ENCODE measurements at places on chromosomes 2 and 18.

DNA sequence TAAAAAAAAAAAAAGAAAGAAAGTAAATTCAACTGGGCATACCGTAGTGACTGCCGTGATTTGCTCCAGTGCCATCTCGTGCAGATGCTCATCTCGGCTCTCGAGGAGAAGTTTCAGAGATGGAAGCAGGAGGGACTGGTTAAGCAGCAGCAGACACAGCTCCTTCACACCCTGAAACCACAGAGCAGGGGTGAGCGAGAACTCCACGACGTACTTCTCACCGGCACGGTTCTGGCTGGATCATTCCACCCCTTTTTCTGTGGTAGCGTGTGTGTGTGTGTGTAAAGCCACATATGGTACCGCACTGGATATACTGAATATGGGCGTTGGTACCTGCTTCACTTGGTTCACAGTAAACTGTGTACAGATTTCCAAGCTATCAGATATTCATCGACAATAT is 382.2 kb downstream of the NBAS start:
- no peak for DNase-seq

GRCh38 chr2:68768461-68768860 is 33.9 kb downstream of the ARHGAP25 start:
- no peak for DNase-seq

- DNase-seq = no peak
Observed at GRCh38 chr2:32342801-32343200, 14.0 kb upstream of the BIRC6 start.

GRCh38 chr2:166632616-166633015 is 138.6 kb upstream of the SCN7A start:
- no peak for DNase-seq

DNA sequence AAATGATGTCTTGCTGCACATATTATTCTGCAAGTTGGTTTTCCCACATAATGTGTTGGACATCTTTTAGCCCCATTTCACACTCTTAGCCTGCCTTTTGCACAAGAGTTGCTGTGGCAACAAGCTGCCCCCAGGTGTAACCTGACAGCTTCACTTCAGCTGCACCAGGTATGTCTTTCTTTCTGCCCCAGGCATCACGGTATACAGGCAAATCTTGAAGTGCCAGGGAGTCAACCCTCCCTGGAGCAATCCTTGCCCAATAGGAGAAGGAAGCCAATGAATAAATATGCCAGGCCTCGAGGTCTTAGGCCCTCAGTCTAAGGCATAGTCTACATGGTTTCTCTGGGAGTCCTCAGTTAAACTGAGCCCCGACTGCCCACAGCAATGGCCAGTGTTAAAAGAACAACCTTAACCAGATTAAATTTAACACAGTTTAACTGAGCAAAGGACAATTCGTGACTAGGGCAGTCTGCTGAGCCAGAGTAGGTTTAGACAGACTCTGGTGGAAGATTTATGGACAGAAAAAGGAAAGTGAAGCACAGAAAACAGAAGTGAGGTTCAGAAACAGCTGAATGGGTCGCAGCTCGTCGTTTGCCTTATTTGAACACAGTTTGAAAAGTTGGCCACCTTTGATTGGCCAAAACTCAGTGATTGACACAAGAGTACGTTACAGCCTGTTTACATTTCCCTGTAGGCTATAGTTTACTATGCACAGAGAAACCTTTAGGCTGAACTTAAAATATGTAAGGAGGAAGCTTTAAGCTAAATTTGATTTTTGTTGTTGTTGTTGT is 32.0 kb upstream of the C1QL2 start:
- no peak for DNase-seq

GRCh38 chr18:37055137-37055802 is 226.3 kb downstream of the KIAA1328 start:
- DNase-seq = no peak

DNA sequence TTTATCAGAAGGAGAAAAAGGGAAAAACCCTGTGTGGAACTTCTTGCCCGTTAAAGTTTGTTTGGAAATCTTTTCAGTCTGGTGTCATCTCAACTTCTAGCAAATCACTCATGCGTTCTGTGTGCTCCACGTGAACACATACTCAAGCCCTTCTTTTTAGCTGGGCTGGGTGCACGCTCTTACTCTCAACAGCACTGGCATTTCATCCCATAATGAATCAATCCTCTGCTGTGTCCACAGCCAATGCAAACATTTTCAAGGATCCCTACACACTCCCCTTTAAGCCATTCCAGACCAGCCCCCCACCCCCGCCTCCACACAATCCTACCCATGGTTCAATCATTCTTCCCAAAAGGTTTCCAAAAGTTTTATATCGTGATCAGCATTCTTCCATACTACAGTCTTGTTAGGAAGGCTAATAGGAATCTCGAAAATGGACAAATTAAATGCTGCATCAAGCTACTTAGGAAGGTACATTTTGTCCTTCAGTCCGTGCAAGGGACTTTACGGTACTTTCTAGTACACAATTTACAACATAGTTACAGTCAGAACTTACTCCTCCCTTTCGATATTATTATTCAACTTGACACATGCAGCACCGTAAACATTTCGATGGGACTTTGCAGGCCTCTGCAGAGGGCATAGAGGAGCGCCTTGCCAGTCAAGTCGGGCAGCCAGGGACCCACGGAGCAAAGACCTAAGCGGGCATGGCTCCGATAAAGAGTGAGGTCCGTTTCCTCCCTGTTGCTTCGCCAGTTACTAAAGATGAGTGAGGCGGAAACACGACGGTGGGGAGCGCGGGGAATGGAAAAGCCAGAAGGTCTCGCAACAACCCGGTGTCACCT is 1.4 kb downstream of the PTGR3 start:
- no peak for DNase-seq

GRCh38 chr2:127864877-127865276 is 6.9 kb upstream of the POLR2D start:
- DNase-seq = no peak

GRCh38 chr18:2642771-2643170 is 12.8 kb upstream of the SMCHD1 start:
- no peak for DNase-seq

DNA sequence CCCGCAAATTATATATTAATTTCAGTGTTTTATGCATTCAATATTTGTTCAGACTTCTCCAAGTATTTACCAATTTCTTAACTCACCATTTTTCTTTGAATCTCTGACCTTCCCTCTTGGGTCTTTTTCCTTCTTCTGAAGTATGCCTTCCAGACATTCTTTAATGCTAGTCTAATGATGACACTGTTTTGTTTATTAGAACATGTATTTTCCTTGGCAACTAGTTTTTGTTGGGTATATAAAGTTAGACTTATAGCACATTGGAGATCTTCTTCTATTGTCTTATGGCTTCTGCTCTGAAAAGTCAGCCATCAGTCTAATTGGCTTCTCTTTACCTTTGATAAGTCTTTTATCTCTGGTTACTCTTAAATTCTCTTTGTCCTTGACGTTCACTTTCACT is 423.2 kb upstream of the NRP2 start:
- DNase-seq = no peak

- no peak for DNase-seq
Observed at GRCh38 chr2:233280114-233280693, 27.4 kb upstream of the SAG start.

- no peak for DNase-seq
Observed at GRCh38 chr2:218798767-218799504, 17.0 kb downstream of the CYP27A1 start.

DNA sequence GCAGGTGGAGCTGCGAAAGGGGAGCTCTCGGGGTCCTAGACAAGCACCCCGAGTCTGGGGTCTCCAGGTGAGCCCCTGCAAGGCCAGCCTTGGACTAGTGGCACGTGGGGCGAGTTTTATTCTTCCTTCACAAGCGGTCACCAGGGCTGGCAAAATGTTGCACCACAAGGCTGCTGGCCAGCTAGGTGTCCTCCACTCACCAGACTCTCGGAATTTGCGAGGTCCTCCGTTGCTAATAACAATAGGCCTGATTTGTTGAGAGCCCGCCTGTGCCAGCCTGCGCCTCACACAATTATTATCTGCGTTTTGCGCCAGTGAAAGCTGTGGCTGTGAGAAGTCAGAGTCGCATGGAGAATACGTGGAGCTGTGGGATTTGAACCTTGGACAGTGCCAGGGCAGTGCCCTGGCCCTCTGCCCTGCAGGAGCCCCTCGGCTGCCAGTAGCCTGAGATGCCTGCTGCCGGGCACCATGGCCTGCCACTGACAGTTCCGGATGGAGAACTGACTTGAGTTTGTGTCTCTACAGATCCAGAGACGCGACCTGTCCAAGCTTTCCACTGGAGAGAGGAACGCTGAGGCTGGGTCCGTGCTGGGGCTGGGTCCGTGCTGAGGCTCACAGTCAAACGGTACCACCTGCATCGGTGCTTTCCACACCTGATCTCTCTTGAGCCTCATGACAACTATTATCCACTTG is 77.6 kb upstream of the ODC1 start:
- no peak for DNase-seq

DNA sequence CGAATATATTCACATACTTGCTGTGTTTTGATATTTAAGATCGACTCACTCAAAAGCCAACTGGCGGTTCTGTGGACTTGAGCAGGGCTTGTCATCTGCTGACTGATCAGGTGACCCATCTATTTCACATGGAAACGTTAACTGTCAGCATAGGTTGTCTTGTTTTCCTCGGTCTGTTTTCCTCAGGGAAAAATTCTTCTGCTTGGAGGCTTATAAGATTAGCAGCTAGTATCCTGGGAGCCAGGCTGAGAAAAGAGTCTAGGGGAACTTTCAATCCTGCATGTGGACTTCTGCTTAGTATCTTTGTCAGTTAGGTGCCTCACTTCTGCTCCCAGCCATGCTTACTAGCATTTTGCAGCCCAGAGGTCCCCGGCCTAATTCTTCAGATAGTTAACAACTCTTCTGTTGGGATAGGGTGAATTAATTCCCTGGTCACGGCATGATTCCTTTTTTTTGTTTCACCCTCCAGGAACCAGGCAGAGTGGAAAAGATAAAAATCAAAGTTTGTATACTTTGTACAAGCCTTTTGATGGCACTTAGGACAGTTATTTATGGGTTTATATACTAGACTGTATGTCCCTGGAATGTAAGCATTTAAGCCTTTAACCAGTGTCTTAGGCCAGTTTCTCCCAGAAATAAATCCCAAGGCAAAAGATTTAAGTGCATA is 226.0 kb downstream of the GULP1 start:
- no peak for DNase-seq

- no peak for DNase-seq
Observed at GRCh38 chr2:135913727-135914365, 37.6 kb upstream of the MCM6 start.

- no peak for DNase-seq
Observed at GRCh38 chr2:158414538-158414937, 42.0 kb downstream of the CCDC148 start.

- peak; percentile 52 for DNase-seq
Observed at GRCh38 chr2:172253190-172254052, 150.7 kb upstream of the DLX2 start.

DNA sequence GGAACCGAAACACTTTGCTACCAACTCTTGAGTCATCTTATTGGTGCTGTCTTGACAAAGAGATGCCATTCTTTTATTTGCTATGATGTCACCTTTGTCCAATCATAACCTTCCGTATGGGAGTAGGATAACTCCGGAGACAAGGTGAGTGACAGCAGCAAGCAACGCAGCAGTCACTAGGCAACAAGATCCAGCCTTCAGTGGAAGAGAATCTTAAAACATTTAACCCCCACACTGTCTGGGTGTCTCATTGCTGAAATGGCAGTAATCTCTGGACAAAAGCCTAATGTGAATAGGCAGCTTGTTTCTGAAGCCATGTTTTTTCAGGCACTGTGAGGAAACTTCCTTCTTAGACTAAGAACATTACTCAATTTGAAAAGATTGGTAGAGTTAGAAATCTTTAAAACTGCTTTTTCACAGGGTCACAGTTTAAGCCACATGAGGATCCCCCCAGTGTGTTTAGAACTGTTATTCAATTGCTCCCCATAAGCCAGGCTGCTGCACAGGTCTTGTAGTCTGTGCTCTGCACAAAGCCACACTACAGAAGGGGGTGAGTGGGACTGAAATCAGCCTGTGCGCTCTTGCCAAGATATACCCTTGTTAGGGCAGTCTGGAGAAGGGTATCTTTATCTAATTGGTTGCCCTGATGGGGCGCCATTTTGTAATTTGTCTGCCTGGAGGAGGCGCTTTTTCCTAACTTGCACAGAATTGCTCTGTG is 131.5 kb upstream of the STON1 start:
- no peak for DNase-seq

DNA sequence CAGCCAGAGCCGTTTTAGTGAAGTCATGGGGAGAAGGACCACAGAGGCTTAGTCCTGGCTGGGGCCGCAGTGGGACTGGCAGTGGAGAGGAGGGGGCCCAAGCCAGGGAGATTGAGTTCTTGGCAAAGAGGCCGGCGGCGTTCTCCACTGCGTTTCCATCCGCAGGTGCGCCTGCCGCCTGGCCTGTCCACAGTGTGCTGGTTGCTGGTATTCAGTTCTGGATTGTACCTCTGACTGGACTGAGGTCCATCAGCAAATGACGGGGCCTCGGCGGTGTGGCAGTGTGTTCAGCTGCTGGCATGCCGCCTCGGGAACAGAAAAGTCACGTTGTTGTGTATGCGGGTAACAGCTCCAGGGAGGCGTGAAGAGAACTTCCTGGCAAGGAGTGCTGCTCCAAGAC is 36.8 kb downstream of the LRRFIP1 start:
- no peak for DNase-seq

DNA sequence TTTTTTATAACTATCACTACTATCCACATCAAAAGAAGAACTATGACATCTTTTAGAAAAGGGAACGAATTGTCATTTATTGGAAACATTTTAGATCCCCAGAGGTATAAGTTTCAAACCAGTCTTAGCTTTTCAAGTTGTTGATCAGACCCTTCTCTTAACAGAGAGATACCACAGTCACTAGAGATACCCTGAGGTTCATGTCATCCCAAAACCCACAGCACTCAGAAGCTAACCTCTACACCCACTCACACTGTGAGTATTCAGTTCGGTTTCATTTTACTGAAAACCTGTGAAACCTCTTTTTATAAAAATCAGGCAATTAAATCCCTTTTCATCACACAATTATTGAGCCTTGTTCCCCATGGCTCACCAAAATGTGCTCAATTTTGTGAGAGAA is 156.2 kb downstream of the DTNA start:
- no peak for DNase-seq

DNA sequence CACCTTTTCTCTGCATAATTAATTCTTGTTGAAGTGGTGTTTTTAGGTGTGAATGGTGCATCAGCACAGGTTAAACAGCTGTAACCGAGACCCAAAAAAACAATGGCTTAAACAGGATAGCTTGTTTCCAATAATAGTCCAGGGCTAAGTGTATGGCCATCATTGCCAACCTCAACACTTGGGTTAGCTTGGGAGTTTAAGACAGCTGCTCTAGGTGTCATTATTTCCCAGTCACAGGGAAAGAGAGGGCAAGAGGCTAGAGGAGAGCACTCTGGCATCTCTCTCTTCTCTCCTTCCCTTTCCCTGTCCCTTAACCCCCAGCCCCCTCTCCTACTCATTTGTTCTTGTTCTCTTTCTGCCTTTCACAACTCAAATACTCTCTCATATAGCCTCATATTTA is 21.1 kb downstream of the BIRC6 start:
- DNase-seq = no peak

- DNase-seq = no peak
Observed at GRCh38 chr2:195495351-195495750, 161.7 kb upstream of the SLC39A10 start.

GRCh38 chr2:195652911-195653310 is 4.1 kb upstream of the SLC39A10 start:
- DNase-seq = no peak

Data from stimulated activated CD8-positive, alpha-beta memory T cell treated with anti-CD3 and anti-CD28 coated beads, Interleukin-15, amount 100 ng/mL, for 4 hours (primary cell).